ENCODE measurements at places on chromosomes 1 and 21. TPM values are rescaled to one million over a fixed set of nuclear protein-coding genes. Genes with fewer than 3 reads are reported as not detected.

GRCh38 chr1:39951926-39952325 lies 3.0 kb upstream of the MFSD2A start:
- DNase-seq = no peak

GRCh38 chr21:46160657-46160906 lies 5.2 kb upstream of the FTCD start:
- DNase-seq = no peak

DNA sequence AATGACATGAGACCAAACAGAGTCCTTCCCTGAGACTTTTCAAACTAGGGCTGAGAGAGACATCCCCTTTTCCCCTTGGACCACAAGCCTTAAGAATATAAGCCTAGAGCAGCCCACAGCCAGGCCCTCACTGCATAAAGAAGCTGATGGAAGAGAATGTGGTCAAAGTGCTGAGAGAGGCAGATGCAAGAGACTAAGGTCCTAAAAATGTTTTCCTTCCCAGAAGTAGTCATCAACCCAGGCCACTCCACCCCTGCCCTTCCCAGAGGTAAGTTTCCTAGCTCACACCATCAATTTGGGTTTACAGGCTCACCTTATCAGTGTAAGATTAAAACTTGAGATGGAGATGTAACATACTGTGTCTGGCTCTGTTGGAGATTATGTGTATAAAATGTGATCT lies 58.2 kb downstream of the BCAR3 start:
- no peak for DNase-seq

- no peak for DNase-seq
Observed at GRCh38 chr1:193141804-193142203, 20.0 kb downstream of the CDC73 start.

DNA sequence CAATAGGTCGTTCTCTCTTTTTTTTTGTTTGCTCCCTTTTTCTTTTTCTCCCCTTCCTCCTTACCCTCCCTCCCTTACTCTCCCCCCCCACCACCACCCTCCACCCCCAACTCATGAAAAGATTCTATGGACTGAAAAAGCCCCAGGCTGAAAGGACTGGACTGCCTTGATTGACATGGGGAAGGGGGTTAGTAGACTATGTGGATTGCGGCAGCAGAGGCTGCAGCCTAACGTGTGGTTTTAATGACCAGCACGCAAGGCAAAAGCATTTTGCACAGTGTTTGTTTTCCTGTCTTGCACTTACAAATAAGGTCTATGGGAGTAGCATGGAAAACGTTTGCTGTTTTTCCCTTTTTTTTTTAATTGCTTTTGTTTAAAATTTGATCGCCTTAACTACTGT lies 5.5 kb downstream of the ZBTB18 start:
- no peak for DNase-seq

The EPRS1 gene
- 83.8 TPM for total RNA-seq

The SLC6A17 gene
- total RNA-seq = 0.47 TPM

The KCNQ4 gene
- total RNA-seq = 152 TPM

GRCh38 chr1:186195377-186195931 lies 179.6 kb downstream of the TPR start:
- DNase-seq = no peak

The TNN gene
- not detected for total RNA-seq
